Osteocyte (in vitro differentiated cells): ENCODE measurements at places on chromosomes 6 and 20.

GRCh38 chr6:8352335-8352965 lies 82.9 kb downstream of the SLC35B3 start:
- DNase-seq = no peak

GRCh38 chr20:4791121-4791520 lies 69.4 kb downstream of the PRND start:
- no peak for DNase-seq

GRCh38 chr20:58470336-58471192 lies 44.6 kb downstream of the APCDD1L start:
- DNase-seq = peak; percentile 63

DNA sequence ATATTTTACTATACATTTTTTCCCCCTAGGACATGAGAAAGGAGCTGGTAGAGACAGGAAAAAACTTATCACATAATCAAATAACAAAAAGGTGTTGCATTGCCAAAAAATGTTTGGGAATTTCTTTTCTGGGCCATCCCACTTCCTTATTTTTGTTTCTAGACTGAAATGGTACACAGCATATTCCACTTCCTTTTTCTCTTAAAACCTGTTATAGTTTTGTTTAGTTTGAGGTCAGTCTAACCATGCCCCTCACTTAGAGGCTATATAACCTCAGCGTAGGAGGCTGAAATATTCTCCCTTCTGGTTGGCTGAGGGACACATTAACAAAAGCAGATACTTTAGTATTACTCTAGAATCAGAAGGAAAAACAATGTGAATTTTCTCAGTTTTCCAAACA lies 323.9 kb downstream of the GJA1 start:
- DNase-seq = no peak
